Activated T-helper 1 cell treated with anti-CD3 and anti-CD28 coated beads, Interleukin-12 subunit alpha, Interleukin-12 subunit beta, Interleukin-2, Interleukin-4 antibody, amounts not matched to agents 30 ng/mL and 10 ng/mL and 1 ng/mL, durations not matched to agents 14 hours and 24 hours and 36 hours (primary cell): ENCODE measurements at places on chromosomes 13 and 19.

DNA sequence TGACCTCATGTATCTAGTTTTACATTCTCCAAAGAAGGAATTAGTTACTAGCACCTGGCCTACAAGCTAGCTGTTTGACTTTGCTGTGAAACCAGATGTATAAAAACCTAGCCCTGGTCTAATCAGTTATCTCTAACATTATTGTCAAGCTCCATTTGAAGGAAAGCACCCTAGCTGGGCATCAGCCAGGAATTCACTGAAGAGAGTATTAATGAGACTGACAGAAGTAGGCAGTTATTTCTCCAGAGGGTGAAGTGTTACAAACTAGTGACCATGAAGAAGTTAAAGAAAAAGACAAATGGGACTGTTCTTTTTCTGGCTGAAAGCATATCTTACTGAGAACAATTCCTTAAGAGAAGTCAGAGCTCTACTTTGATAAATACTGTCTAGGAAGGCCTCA lies 2529.3 kb upstream of the PCDH20 start:
- no peak for DNase-seq

GRCh38 chr13:113158946-113159345 lies 498 bp downstream of the PROZ start:
- DNase-seq: no peak

DNA sequence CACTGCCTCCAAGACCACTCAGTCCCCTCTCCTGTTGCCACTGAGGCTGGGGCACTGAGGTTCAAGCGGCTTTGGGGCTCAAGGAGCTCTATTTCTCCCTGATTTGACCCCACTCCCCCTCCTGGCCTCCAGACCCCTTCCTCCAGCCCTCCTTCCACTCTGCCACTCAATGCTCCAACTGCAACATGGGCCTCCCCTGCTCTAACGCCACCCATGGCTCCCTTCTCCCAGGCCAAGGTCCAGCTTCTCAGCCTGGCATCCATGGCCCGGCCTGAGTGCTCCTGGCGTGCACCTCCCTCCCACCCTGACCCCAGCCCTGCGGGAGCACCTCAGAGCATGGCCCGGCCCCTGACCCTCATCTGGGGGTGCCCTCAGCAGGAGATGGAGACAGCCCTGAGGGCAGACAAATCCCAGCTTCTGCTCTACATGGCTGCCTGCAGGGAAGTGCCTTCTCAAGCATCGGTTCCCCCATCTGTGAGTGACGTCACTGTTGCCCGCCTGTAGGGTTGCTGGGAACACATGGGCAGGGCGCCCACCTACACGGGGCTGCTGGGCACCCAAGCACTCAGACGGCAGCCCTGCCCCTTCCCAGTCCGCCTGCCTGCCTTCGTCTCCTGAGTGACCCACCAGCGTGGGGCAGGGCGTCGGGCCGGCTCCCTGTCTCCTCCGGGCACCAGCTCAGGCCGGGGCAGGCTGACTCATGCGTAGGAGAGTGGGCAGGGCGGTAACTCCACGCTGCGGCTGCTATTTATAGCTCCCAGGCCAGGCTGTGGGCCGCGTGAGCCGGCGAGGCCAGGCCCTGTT lies 1.6 kb upstream of the DIRAS1 start:
- no peak for DNase-seq

GRCh38 chr13:39020853-39021462 lies 16.9 kb downstream of the PROSER1 start:
- DNase-seq: no peak

GRCh38 chr13:23705583-23705982 lies 135.4 kb downstream of the TNFRSF19 start:
- no peak for DNase-seq

GRCh38 chr19:20969898-20970297 lies 46.8 kb downstream of the ZNF85 start:
- no peak for DNase-seq

- DNase-seq: no peak
Observed at GRCh38 chr13:34151885-34152284, 333.9 kb downstream of the RFC3 start.

DNA sequence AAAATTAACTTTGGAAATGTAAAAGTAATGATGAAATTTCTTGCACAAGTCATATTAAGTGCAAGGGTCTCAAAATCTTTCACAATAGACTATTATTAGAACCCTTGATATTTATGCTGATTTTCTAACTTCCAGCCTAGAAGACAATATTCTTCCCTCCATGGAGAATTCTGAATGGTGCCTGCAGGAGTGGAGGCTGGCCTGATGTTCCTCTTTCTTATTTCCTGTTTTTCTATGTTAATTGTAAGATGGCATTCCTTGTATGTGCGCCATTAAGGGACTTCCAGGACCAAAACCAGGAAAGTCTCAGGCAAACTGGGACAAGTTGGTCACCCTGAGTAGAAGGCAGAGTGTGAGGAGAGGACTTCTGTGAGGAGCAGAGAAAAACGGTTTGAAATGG lies 294.9 kb downstream of the DLEU7 start:
- DNase-seq: no peak

- DNase-seq: no peak
Observed at GRCh38 chr13:111389621-111390521, 69.4 kb downstream of the TEX29 start.

GRCh38 chr13:27966641-27967202 lies 2.4 kb downstream of the CDX2 start:
- DNase-seq: no peak

DNA sequence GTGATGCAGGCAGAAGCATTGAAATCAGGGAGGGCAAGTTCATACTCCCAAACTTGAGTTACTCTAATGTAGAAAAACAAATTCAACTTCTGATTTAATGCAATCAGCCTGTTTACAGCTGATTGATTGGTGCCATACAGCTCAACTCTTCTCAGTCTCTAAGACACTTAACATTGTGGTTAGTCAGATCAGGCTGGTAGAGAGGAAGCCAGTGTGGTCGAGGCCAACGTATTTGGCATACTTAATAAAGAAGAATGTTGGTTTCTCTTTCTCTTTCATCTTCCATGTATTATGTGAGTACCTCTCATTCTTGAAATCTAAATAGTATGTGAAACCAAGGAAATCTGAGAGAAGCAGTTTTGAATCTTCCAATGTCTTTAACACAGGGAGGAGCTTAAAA lies 255.0 kb upstream of the SLITRK1 start:
- DNase-seq: peak; percentile 56

- no peak for DNase-seq
Observed at GRCh38 chr13:76889254-76889653, 3.0 kb upstream of the KCTD12 start.

DNA sequence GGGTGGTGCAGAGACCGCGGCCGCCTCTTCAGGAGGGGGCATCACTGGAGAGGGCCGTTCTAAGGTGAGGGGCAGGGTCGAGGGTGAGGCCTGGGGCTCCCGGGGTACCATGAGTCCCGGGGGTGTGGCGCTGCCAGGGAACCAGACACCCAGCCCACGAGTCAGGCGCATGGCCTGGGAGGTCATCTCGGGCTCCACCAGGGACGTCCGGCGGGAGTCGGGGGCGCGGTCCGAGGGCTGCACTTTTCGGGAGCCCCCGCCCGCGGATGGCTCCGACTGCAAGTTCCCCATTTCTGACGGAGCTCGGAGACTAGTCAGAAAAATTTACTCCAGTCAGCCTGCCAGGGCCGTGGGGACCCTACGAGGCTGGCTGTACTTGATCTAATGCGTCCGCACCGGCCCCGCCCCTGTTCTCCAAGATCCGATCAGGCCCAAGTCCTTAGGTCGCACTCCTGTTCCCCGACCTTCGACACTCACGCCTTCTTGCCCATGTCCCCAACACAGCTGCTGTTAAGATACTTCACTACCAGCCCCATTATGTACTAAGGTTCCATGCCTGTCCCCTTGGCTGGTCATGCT lies 774 bp downstream of the GGN start:
- no peak for DNase-seq
